ENCODE measurements at places on chromosomes 4 and X.
A peak's percentile ranks its signal among the peaks of the same experiment; 100 is the strongest.

- no peak for DNase-seq
Observed at GRCh38 chr4:38151873-38152272, 191.7 kb downstream of the PTTG2 start.

DNA sequence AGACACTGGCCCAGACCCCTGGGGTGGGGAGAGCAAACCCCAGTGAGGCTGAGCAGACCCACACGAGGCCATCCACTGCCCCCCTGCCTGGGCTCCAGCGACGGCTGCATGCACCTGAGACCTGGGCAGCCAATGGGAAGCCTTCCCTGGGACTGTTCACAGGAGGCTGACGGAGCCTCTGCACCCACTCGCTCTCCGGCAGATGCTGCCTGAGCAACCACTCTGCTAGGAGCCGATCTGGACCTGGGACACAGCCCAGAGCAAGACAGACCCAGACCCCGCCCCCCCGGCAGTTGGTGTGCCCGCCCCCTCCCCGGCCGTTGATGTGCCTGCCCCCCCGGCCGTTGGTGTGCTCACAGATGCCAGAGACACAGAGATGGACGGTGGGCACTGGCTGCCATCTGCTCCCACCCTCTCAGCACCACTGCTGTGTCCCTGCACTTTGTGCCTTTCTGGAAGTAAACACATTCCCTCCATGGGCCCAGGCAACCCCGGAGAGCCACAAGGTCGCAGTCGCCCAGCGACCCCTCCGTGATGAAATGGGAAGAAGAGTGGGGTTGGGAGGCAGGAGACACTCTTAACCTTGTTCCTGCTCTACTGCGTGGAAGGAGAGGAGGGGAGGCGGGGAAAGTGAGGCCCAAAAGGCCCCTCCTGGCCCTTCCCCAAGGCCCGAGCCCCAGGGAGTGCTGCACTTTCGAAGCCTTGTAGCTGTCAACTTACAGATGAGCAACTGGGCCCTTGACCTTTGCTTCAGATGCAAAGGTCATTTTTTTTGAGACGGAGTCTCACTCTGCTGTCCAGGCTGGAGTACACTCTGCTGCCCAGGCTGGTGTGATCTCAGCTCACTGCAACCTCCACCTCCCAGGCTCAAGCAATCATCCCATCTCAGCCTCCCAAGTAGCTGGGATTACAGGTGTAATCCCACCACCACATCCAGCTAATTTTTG is 62.0 kb downstream of the ZFYVE28 start:
- no peak for DNase-seq

GRCh38 chr4:15536552-15537499 is 67.1 kb downstream of the CC2D2A start:
- no peak for DNase-seq

DNA sequence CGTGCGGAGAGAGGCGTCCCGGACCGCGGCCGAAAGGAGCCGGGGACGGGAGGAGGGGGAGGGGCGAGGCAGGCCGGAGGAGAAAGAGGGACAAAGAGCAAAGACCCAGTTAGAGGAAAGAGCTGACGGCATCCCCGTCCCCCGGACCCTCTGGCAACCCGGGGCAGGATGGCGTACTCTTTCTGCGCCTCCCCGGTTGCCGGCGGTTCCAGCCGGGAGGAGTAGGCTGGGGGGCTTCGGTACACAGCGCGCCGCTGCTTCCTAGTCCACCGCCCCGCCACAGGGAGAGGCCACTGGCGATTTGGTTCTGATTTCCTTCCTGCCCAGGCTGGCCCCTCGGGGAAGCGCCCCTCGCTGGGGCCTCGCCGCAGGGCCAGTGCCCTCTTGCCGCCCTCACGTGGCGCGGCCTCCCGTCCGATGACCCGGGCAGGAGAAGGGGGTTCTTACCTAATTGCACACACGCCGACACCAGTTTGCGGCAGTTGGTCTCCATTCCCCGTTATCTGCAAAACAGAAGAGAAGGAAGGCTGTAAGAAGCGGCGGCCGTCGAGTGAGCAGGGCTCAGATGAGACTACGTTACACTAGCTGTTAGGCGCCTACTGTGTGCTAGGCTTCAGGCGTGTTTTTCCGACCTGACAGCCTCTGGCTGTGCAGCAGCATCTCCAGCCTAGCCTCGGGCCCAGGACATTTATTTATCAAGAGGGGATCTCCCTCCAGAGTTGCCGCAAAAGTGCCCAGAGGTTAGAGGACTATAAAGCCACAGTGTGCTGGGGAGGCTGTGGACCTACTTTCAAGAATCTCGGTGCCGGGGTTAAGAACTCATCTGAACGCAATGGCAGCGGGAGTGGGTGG is 9.9 kb upstream of the PITX2 start:
- no peak for DNase-seq

GRCh38 chr4:89586864-89587263 is 250.1 kb downstream of the SNCA start:
- DNase-seq, result no peak

DNA sequence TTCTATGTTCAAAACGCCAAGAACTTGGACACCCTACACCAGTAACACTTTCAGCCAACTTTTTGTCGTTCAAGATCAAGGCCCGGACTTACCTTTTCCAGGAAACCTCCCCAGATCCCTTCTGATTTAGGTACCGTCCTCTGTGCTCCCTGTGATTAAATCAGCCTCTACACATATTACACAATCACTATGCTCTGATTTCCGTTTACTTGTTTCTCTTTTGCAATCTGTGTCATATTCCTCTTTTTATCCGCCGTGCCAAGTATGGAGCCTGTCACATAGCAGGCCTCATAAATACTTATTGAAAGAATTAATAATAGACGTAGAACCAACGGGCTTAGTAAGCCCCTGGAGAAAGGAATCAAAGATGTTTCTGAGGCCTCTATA is 722 bp upstream of the TMEM33 start:
- DNase-seq, result no peak

- DNase-seq, result peak; percentile 68
Observed at GRCh38 chrX:30659421-30659820, 6.2 kb downstream of the GK start.

DNA sequence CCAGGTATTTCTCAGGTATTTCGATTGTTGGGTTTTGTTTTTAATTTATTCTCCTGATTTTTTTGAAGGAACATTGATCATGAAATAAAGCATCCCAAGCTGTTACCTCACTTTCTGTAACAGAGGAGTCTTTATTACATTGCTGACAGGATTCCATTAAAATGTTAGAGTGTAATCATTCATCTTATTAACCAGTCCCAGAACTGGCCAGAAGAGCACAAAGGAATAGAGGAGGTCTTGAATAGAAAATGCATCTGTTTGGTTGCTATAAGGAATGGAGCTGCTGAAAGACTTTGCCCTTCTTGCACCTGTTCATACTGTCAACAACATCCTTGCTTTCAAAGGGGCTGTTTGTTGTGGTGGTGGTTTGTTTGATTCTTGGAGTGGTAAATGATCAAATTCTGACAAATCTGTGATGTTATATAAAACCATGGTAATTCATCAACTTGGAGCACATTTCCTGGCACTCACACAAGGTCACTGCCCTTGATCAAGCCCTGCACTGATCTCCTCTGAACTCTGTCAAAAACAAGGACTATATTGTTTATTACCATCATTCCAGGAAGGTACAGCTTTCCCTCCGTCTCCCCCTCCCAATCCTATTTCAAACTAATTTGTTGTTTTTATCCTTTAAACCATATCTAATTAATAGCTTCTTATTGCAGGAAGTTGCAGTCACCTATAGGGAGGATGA is 215.8 kb downstream of the PCDH19 start:
- DNase-seq, result no peak

Data from small intestine (tissue), 16 donors.